ENCODE measurements at places on chromosomes 7 and 10.

GRCh38 chr10:88505680-88506215 is 77.4 kb downstream of the RNLS start:
- ATAC-seq, result no peak

DNA sequence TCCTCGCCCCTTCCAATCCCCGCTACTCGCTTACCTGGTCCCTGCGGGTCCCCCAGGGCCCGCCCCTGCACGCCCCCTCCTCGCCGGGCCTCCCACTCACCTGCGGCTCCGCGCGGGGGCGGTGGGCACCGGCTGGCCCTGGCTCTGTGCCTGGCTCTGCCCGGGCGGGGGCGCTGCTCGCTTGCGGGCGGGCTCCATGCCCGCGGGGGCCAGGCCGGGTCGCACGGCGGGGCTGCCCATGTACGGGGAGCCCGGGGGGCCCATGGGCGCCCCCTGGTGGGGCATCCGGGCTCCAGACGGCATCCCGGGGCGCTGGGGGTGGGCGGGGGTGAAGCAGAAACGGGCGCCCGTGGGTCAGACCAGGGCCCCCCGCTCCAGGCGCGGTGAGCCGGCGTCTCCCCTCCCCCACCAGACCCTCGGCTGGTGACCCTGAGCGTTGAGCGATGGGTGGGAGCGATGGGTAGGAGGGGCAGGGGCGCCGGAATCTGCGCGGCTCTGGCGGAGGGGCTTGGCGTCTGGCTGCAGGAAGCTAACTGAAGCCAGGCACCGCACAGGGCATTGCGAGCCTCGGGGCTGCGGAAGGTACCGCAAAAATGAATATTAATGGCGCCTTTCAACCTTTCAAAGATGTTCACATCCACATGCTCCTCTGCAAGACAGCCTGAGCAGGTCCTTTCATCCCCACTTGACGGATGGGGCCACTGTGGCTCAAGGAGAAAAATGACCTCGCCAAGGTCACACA is 3.0 kb downstream of the SMARCD3 start:
- peak; percentile 59 for ATAC-seq

DNA sequence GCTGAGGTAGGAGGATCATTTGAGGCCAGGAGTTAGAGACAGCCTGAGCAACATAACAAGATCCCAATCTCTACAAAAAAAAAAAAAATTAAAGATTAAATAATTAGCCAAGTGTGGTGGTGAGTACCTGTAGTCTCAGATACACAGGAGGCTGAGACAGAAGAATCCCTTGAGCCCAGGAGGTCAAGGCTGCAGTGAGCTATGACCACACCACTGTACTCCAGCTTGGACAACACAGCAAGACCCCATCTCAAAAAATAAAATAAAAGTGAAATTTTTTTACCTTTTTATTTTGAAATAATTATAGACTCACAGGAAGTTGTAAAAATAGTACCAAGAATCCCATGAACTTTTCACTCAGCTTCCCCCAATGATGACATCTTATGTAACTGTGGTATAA is 4.9 kb downstream of the FAM149B1 start:
- no peak for ATAC-seq

- ATAC-seq, result no peak
Observed at GRCh38 chr10:52541006-52541473, 227.0 kb downstream of the DKK1 start.

GRCh38 chr10:96591946-96592345 is 5.1 kb upstream of the TM9SF3 start:
- ATAC-seq, result no peak
